Fibroblast of skin of left quadriceps (primary cell): ENCODE measurements at places on chromosomes 11 and 22.

GRCh38 chr11:8325591-8326304 is 62.1 kb upstream of the LMO1 start:
- DNase-seq, result no peak

- DNase-seq, result no peak
Observed at GRCh38 chr22:19121631-19122142, 525 bp downstream of the DGCR2 start.

GRCh38 chr11:11451501-11452005 is 98.5 kb upstream of the CSNK2A3 start:
- DNase-seq, result no peak

DNA sequence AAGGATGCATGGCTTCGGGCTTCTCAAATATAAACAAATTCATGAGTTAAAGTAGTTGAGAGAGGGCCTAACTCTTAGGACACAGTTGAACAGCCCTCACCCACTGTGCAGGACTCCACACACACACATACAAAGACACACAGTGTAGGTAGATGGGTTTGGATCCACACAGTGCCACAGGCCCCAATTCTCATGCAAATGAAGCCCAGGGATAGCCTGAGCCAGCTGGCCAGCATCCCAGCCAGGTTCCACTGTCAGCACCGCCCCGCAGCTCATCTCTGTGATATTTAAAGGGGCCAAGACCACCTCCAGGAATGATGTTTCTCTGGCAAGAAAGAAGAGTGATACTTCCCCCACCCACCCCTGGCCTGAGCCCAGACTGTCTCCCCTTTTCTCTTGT is 11.7 kb downstream of the SLC35C1 start:
- no peak for DNase-seq

- DNase-seq, result no peak
Observed at GRCh38 chr22:21009638-21010425, 5.1 kb upstream of the P2RX6 start.

- no peak for DNase-seq
Observed at GRCh38 chr11:10318527-10318802, 13.6 kb downstream of the ADM start.
